ENCODE measurements at places on chromosomes 5 and 9. TPM values are rescaled to one million over a fixed set of nuclear protein-coding genes. Genes with fewer than 3 reads are reported as not detected.

EEIG1 gene
- 127 TPM for total RNA-seq

TAF11L4 gene
- not detected for total RNA-seq

MLANA gene
- total RNA-seq = not detected

BNC2 gene
- 192 TPM for total RNA-seq

BTNL8 gene
- total RNA-seq = 39.2 TPM

SLC38A9 gene
- 28.1 TPM for total RNA-seq

TMEM215 gene
- not detected for total RNA-seq

RETREG1 gene
- 102 TPM for total RNA-seq

ZNF462 gene
- 54.7 TPM for total RNA-seq

OR13C2 gene
- total RNA-seq = not detected

FRMD3 gene
- total RNA-seq = 12.2 TPM

FOXD4L5 gene
- 0.14 TPM for total RNA-seq

HTR4 gene
- 17.3 TPM for total RNA-seq

AGTPBP1 gene
- 15.9 TPM for total RNA-seq

SPATA31E1 gene
- total RNA-seq = not detected

SLC25A2 gene
- total RNA-seq = 1.7 TPM

CNTNAP3 gene
- total RNA-seq = 2.7 TPM

TRIM41 gene
- total RNA-seq = 25.6 TPM

WNT8A gene
- total RNA-seq = not detected

Measured in mucosa of descending colon (tissue), 3 donors.